ENCODE measurements at places on chromosomes 7 and 10.

DNA sequence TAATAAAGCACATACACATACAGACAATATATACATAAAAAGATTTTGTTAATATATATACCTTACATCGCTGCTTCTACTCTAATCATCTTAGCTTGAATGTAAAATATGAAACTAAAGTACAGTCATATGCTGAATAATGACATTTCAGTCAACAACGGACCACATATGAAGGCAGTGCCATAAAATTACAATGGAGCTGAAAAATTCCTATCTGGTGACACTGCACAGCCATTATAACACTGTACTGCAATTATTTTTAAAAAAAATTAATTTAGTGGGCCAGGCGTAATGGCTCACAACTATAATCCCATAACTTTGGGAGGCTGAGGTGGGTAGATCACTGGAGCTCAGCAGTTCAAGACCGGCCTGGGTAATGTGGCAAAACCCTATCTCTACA is 122.3 kb downstream of the JMJD1C start:
- DNase-seq: no peak

DNA sequence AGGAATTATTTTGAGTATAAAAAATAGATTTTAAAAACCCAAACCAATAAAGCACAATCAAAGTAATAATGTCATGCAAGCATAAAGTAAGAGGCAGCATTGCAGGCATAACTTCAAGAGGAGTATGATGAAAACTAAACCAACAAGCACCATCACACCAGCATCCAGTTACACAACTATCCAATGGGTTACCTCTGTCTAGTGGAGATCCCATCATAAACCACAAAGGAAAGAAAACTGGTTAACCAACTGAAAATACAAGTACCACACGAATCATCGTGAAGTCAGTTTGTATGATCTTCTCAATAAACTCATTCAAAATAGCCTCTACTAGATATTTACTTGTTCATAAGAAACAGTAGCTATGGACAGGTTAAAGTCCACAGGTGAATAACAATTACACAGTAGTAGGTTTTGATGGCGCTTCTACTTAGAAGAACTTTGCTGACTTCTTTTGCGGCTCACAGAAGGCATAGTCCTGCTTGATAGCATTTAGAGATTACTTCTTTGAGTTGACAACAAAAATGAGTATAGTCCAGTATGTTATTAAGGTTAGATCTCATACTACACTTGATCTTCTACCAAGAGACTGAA is 116.6 kb downstream of the MICU1 start:
- DNase-seq: no peak

DNA sequence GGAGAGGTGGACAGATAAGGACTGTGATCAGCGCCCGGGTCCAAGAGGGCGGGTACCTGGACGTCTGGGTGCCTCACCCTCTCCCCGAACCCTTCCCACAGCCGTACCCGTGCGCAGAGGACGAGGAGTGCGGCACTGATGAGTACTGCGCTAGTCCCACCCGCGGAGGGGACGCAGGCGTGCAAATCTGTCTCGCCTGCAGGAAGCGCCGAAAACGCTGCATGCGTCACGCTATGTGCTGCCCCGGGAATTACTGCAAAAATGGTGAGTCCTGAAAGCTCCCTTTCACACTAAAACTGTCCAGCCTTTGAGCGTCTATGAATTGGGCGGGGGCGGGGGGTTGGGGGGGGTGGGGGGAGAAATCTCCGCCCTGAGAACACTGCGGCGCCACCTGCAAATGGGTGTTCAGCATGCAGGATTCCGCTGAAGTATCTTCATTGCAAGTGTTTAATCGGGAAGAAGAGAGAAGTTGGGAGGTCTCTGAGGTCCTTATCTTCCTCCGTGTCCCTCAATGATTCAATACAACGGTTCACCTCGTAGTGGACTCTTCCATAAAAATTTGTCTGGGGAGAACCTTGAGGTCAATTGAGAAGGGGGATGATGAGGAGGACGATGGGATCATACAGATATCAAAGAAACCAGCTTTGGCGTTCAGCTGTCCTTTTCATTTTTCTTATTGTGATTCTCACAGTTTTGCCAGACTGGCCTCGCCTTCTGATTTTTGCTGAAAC is 906 bp downstream of the DKK1 start:
- no peak for DNase-seq

- no peak for DNase-seq
Measured at GRCh38 chr10:17144032-17144431, 14.4 kb upstream of the CUBN start.

DNA sequence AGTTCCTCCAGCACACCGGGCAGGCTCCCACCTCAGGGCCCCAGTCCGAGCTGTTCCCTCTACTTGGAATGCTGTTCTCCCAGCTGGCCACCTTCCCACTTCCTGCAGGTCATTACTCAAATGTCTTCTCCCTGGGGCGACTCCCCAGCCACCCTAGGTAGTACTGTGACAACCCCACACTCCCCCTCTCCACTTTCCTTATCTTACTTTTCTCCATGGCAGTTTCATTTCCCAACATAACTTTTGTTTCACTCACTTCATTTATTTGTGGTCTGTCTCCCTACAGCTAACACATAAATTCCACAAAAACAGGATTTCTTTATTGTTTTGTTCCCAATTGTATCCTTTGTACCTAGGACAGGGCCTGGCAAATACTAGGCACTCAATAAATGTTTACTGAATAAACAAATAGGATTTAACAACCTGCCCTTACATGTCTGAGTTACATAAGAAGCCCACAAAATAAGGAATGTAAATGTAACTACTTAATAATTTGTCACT is 76.5 kb downstream of the JAZF1 start:
- no peak for DNase-seq

GRCh38 chr10:78898341-78899097 is 170.2 kb upstream of the ZMIZ1 start:
- DNase-seq: no peak

- DNase-seq: no peak
Measured at GRCh38 chr7:74718336-74718735, 55.5 kb upstream of the NCF1 start.
